GOT3 (cell line): ENCODE measurements at places on chromosomes 3 and 15.

- no peak for DNase-seq
Measured at GRCh38 chr3:55368366-55368765, 118.7 kb downstream of the WNT5A start.

- peak; percentile 51 for DNase-seq
Measured at GRCh38 chr3:150106740-150107428, 136.2 kb upstream of the PFN2 start.

DNA sequence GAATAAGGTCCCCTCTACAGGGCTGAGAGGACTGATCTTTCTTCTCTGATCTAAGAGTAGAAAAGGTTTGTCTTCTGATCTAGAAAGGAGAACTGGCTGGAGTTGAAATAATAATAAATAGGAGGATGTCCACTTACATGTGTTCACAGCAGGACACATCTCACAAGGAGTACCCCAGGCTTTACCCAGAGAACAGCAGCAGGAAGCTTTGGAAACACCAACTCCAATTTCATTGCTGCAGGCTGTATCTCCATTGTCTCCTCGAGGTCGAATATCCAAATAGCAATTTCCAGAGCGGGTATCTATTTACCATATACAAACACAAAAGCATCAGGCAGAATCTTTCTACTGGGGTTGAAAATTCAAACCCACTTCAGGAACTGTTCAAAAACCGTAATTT is 136.6 kb downstream of the DUT start:
- DNase-seq = no peak

DNA sequence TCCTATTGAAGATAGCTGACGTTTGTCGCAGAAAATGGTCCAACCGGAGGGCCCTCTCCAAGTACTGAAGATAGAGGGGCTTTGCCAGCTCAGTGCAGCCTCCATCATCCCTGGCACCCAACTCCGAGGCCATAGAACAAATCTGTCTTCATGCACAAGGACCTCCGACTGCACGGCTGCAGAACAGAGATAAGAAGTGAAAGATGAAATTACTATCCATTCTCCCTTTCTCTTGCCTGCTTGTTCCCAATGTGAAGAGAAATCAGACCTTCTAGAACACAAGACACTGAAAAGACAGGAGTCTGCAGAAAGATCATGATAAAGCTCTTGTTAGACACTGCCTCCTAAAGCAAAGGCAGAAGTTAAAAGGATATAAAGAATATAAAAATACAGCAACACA is 19.9 kb downstream of the INO80 start:
- no peak for DNase-seq

DNA sequence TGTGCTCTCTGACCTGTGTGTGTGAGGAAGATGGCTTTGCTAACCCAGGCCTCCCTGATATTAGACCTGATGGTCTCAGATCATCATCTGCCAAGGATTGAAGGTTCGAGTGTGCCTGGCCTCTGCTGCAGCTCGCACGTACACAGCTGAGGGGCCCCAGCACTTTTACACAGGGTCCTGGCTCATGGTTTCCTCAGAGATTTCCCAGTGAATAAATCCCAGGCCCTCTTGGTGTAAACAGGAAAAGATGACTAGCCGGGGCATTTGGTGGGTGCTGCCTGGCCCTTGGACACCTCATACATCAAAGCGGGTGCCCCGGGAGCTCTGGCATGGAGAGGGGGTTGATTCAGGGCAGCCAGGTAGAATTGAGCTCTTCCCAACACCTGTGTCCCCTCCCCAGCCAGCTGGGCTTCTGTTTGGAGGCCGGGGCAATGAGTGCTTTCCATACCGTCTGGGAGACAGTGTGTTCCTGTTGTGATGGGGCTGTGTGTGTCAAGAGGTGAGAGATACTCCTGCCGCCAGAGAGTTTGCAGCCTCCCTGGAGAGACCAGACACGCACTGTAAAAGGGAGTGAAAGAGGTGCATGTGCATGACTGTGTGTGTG is 72.5 kb upstream of the TLE3 start:
- DNase-seq = no peak

DNA sequence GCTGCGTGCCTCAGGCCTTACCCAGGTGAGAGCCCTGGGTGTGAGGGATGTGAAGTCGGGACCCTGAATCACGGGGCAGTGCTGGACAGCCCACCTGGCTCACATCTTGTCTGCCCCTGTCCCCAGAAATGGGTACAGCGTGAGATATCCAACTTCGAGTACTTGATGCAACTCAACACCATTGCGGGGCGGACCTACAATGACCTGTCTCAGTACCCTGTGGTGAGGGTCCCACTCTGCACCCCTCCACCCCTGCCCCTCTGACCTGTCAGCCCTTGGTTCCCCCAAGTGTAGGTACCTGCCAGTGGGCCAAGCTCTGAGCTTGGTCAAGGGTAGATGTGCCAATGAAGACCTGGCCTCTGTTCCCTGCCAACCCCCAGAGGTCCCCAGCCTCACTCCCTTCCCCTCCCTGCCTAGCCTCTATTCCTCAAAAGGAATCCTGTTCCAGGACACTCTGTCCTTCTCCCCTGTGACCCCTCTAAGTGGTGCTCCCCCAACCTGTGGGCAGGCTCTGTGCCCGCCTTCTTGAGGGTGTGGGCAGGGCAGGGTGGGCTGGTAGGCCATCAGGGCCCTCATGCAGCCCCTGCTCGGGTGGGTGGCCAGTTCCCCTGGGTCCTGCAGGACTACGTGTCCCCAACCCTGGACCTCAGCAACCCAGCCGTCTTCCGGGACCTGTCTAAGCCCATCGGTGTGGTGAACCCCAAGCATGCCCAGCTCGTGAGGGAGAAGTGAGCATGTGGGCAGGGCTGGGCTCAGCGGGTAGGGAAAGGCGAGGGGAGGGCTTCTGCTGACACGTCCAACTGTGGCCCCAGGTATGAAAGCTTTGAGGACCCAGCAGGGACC is 25.1 kb downstream of the NBEAL2 start:
- no peak for DNase-seq

GRCh38 chr3:196275126-196275525 is 12.4 kb downstream of the PCYT1A start:
- DNase-seq = no peak

DNA sequence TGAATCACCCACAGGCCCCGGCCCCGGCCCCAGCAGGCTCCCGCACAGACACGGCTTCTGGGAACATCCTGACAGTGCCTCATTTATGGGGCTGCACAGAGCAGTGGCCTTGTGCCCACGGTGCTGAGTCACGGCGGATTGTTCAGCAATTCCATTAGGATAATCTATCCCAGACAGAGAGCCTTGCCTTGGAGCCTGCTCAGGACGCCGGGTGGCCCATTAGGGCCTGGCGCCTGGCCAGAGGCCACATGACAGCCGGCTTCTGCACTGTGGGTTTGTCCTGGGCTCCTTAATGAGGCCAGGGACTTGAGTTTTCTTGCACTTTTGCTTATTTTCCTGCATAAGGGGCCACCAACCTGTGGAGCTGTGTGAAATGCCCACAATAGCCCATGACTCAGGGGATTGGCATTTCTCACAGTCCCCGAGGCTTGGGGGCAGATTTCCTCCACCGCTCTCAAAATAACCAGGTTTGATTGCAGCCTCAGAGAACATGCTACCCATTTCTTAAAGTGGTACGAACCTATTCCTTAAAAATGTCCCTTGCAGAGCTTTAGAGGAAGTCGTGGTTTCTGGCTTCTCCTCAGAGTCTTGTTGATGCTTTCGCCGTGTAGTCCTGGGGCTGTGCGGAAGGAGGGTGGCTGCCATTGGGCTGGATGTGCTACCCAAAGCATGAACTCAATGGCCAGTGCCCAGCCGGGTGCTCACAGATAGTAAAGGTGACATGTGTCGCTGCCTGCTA is 19.0 kb downstream of the SYNM start:
- peak; percentile 96 for DNase-seq

DNA sequence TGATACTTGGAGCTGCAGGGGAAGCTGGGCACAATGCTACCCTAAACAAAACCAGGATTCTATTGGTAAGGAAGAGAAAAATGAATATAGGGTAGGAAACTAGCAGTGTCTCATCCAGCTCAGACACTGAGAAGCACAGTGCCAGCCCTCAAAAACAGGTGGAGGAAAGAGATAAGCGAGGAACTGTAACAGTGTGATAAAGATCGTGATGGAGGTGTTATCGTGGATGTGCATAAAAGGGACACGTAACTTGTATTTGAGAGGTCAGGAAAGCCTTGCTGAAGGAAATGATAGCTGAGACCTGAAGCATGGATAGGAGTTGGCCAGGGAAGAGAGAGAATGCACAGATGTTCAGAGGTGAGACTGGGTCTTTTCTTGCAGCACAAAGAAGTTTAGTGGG is 27.4 kb downstream of the MIX23 start:
- DNase-seq = no peak

- DNase-seq = no peak
Measured at GRCh38 chr3:56962206-56962605, 98.3 kb upstream of the SPATA12 start.

DNA sequence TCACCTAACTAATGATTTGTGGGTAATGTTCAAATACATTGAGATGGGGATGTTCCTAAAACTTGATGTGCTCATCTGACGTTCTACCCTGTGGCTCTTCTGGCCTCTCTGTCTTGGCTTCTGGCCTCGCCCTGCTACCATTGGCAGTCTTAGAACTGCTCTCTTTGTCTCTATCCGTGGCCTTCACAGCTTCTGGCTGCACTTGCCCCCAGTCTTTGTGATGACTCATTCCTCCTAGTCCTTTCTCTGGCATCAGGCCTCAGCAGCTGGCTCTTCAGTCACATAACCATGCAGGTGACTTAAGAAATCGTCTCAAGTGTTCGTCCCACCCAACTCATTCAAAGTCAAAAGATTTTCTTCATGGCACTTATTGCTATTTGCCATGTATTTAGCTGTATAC is 188.1 kb downstream of the BBX start:
- DNase-seq = no peak

DNA sequence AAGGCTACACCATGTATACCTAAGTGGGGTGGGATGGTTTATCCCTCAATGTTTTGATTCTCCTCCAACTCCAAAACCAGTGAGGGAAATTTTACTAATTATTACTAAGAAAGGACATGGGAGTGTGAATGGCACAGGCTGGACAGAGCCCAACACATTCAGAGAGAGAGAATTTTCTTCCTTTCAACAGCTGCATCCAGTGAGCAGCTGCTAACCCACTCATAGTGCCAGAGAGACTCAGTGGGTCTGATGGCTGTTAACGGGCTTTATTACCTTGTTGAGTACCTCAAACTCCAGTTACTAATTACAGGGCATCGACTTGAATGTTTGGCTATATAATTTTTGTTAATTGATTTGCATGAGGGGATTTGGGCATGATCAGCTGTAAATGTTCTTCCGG is 75.8 kb downstream of the RORA start:
- no peak for DNase-seq

DNA sequence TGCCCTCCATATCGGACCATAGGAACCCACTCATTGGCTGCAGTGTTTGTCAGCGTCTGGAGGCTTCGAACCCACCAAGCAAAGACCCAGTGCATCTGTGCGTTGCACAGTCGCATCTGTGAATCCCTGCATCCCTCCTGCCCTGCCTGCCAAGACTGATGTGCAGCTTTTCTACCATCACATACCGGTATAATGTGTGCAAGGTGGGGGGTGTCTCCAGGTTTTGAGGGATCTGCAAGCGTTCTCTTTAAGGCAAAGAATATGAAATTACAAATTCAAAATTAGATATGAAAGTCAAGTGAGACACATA is 288 bp upstream of the NME9 start:
- DNase-seq = no peak

- DNase-seq = peak; percentile 51
Measured at GRCh38 chr3:134250717-134251220, at the start of gene RYK. TSS of gene RYK (minus strand) at chr3:134250859. CDS start at chr3:134250654, 205 bp downstream.

DNA sequence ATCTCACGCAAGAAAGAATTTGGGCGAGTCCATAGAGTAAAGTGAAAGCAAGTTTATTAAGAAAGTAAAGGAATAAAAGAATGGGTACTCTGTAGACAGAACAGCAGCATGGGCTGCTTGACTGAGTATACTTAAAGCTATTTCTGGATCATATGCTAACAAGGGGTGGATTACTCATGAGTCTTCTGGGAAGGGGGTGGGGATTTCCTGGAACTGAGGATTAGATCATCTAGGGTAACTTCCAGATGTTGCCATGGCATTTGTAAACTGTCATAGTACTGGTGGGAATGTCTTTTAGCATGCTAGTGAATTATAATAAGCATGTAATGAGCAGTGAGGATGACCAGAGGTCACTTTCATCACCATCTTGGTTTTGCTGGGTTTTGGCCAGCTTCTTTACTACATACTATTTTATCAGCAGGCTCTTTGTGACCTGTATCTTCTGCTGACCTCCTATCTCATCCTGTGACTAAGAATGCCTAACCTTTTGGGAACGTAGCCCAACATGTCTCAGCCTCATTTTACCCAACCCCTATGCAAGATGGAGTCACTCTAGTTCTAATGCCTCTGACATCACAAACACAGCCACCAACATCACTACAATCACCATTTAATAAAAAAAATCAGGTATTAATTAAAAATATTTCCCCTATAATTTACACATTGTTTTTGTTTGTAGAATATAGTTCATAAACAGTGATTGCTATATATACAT is 890.7 kb upstream of the EPHA6 start:
- peak; percentile 5 for DNase-seq

DNA sequence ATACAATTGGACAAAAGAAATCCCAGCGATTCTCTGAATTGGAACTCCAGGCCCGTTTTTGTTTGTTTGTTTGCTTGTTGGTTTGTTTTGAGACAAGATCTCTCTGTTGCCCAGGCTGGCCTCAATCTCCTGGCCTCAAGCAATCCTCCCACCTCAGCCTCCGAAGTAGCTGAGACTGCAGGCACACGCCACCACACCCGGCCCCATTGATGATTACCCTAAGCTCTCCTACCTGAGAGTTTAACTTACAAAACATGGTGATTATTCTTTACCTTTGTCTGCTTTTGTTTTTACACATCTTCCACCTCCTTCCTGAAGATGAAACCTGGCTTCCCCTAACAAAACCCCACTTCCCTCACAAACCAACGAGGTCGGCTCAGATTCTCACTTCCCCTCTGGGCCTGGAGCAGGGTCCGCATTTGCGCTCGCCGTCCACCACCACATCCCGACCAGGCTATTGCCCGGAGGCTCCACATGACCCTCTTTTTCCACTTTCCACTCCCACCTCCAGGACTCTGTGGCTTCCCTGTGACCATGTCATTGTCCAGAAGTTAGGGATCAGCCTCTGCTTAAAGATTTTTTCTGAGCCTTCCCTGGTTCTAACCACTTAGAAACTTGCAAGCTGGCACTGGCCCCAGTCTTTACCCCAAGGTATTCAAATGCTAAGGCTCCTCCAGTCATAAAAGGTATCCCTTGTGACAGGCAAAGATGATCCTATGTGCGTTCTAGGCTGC is 14.8 kb downstream of the KLHL6 start:
- DNase-seq = no peak

DNA sequence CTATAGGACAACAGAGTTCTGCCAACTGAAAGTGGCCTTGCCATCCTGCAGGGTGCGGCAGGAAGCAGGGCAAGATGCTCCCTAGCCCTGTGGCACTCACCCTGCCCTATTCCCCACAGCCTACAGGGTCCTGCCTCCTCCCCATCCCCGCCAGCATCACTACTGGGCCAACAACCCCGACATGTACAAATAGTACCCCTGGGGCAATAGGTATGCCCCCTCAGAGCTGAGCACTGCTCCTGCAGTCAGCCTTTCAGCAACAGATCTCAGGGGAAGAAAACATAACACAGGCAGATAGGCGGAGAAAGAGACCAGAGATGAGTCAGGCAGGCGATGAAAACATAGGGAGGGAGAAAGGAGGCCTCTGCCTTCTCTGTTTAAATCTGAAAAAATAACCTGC is 74.7 kb downstream of the XXYLT1 start:
- no peak for DNase-seq

GRCh38 chr3:167481164-167481563 is 7.3 kb upstream of the SERPINI2 start:
- DNase-seq = no peak

GRCh38 chr3:49616491-49616941 is 57.6 kb upstream of the APEH start:
- DNase-seq = no peak

- DNase-seq = no peak
Measured at GRCh38 chr15:63615935-63616334, 18.7 kb downstream of the FBXL22 start.
